ENCODE measurements at places on chromosomes 11 and 22.

- no peaks in the 10 kb centered on the region for H3K27me3 ChIP-seq
- H3K27ac ChIP-seq = no peak overlapping the region
- peaks cover 38% of the 10 kb centered on the region for H3K4me1 ChIP-seq
- peaks cover 43% of the 10 kb centered on the region for H3K36me3 ChIP-seq
- H3K4me3 ChIP-seq = no peak overlapping the region
- DNase-seq = no peak
These were observed 7.6 kb downstream of the APOBEC3G start for GRCh38 chr22:39084666-39085065.

- no peaks in the 10 kb centered on the region for H3K4me1 ChIP-seq
- no peak overlapping the region for H3K4me3 ChIP-seq
- no peak overlapping the region for H3K27ac ChIP-seq
- H3K27me3 ChIP-seq = no peaks in the 10 kb centered on the region
- no peak for DNase-seq
These were observed 29.0 kb upstream of the PARVG start for GRCh38 chr22:44151676-44152075.

- H3K4me3 ChIP-seq = no peak overlapping the region
- peaks cover 13% of the 10 kb centered on the region for H3K27me3 ChIP-seq
- no peaks in the 10 kb centered on the region for H3K36me3 ChIP-seq
- no peak overlapping the region for H3K27ac ChIP-seq
- peaks cover 25% of the 10 kb centered on the region for H3K4me1 ChIP-seq
- DNase-seq = no peak
These were observed 20.7 kb upstream of the FAM181B start for GRCh38 chr11:82754410-82754809.

DNA sequence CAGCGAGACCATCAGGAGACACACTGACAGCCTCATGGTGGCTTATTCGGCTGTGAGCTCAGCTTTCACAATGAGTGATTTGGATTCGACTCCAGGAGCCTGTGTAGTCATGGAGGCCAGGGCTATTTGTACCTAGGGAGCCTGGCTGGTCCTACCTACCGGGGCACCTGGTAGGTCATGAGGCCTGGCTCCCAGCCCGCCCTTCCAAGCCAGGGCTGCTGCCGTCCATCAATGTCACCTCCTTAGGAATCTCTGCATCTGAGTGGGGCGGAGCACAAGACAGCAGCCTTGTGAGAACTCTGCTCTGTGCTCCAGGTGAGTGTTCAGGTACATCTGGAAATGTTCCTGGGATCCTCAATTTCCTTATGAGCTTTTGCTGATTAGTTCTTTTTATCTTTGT lies at the start of gene SCGB1D4:
SCGB1D4 (minus strand) TSS at position 101 of the 400 bp plus-strand sequence; CDS start at position 36, 65 bp downstream.
- no peak within 1 kb of the TSS for H3K4me3 ChIP-seq
- H3K27ac ChIP-seq = no peak within 1 kb of the TSS
- peaks cover 15% of the 10 kb centered on the region for H3K27me3 ChIP-seq
- H3K36me3 ChIP-seq = no peaks in the 10 kb centered on the region
- no peak for DNase-seq
- no peaks in the 10 kb centered on the region for H3K4me1 ChIP-seq

DNA sequence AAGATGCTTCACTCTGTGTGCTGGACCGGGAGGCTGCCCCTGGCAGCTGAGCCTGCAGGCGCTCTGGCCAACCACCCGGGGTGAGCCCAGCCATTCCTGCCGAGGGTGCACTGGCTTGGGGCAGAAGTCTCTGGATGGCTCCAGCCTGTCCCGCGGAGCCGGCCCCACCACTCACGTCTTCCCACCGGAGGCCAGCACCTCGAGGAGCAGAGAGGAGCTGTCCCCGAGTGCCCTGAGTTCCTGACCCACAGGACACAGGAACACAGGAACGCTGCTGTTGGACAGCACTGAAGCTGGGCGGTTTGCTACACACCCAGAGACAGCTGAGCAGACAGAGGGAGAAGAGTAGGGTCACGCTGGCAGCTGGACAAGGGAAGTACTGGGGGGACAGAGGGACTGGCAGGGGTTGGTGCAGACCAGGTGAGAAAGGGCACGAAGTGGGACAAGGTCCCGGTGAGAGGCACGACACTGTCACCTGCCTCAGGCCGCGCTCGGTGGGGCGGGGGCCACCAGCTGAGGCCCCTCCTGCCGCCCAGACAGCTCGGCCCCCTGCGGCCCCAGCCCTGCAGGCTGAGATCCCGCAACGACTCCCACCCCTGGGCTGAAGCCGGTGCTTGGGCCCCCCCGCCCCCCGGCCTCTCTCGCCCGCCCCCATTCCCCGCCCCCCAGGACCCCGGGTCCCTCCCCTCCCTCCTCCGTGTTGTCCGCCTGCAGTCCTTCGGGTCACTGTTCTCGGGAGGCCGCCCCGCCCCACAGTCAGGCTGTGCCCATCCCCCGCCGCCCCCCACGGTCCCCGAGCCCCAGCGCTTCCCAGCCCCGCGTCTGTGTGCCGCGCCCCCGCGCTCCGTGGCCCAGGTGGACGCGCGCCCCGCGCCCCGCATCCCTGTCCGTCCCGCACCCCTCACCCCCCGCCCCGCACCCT lies 624 bp upstream of the B4GALNT4 start:
- no peak for DNase-seq
- no peaks in the 10 kb centered on the region for H3K4me1 ChIP-seq
- no peak overlapping the region for H3K27ac ChIP-seq
- H3K36me3 ChIP-seq = no peaks in the 10 kb centered on the region

- H3K36me3 ChIP-seq = no peaks in the 10 kb centered on the region
- no peak for DNase-seq
- no peak overlapping the region for H3K27ac ChIP-seq
- H3K4me3 ChIP-seq = no peak overlapping the region
These were observed 37.9 kb upstream of the PPARA start for GRCh38 chr22:46112405-46112804.

GRCh38 chr11:57546869-57547475 lies 9.6 kb downstream of the SMTNL1 start:
- no peak overlapping the region for H3K27ac ChIP-seq
- peaks cover 2% of the 10 kb centered on the region for H3K4me1 ChIP-seq
- H3K27me3 ChIP-seq = no peaks in the 10 kb centered on the region
- DNase-seq = no peak
- no peak overlapping the region for H3K4me3 ChIP-seq

- peak; percentile 31 for DNase-seq
- H3K4me1 ChIP-seq = peaks cover 27% of the 10 kb centered on the region
- peak overlapping the region; percentile 18 for H3K4me3 ChIP-seq
- peaks cover 22% of the 10 kb centered on the region for H3K27me3 ChIP-seq
- H3K27ac ChIP-seq = peak overlapping the region; percentile 20
- peaks cover 2% of the 10 kb centered on the region for H3K36me3 ChIP-seq
These were observed 27.2 kb downstream of the RPS6KA4 start for GRCh38 chr11:64385945-64386704.
